Hematopoietic multipotent progenitor cell treated with erythropoietin and hydrocortisone succinate and interleukin-3 and kit ligand, for 15 days (in vitro differentiated cells): ENCODE measurements at places on chromosomes 13 and 19.
A peak's percentile ranks its signal among the peaks of the same experiment; 100 is the strongest.

DNA sequence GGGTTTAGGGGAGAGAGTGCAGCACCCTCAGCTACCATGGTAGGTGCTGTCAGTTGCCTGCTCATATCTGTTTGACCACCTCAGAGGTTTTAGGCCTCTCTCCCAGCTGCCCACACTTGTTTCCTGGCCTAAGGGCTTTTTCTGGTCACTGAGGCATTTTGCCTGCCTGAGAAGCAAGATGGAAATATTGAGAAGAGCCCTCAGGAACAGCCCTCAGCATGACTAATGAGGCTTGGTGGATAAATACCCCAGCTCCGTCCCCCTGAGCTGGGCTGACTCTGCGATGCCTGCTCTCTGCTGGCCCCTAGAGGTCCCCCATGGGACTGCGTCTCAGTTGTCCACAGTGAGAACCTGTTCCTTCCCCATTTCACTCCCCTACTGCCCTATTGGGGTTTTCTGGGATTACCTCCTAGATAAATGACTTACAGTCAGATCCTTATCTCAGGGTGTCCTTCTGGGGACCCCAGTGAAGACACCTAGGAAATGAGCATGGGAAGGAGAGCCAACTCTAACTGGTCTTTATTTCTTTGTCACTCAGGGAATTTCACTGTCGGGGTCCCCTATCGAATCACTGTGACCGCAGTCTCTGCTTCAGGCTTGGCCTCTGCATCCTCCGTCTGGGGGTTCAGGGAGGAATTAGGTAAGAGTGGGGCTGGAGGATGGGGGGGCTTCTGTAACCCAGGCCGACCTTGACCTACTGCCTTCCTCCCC, 13.3 kb downstream of the PALM3 start:
- DNase-seq = peak; percentile 69

- DNase-seq = no peak
These were observed 457.6 kb upstream of the GPC6 start for GRCh38 chr13:92769046-92769445.

GRCh38 chr19:55179606-55180484, at the start of gene SYT5:
Gene SYT5 (minus strand): TSS chr19:55180289. CDS start chr19:55179041, 1,248 bp downstream.
- peak; percentile 37 for DNase-seq

DNA sequence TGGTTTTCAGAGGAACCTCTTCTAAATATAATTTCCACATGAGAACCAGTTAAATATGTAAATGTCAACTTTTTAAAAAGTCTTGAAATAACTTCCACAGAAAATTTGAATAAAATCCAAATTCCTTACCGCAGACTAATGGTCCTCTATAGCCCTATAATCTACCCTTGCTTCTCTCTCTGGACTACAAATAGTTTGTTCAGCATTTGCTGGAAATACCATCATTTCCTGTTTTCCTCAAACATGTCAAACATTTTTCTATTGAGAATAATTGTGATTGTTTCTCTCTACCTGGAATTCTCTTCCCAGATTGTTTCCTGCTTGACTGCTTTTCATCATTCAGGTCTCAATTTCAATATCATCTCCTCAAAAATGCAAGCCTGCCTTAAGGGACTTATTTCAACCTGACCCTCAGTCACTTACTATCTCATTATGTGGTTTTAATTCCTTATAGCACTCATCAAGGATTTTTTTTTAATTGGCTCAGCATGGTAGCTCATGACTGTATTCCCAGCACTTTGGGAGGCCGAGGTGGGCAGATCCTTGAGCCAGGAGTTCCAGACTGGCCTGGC, 898.9 kb upstream of the MIR17HG start:
- DNase-seq = no peak

DNA sequence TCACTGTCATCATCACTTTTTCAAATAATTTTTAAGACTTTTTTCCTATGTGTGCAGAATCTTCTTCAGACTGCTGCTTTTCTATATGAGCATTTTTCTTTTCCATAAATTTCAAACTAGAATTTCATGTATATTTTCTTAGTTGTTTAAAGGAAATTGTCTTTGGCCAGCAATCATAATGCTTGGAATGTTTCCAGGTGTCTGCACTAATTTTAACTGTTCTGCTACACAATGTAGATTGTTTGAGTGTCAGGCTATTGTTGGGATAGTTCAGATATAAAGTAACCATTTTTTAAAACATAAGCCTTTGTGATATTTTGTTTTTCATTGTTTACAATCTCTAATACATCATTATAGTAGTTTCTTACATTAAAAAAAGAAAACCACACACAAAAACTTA, 1418.5 kb downstream of the EFNB2 start:
- no peak for DNase-seq

GRCh38 chr13:110136660-110137585, 170.0 kb downstream of the COL4A1 start:
- DNase-seq = no peak

DNA sequence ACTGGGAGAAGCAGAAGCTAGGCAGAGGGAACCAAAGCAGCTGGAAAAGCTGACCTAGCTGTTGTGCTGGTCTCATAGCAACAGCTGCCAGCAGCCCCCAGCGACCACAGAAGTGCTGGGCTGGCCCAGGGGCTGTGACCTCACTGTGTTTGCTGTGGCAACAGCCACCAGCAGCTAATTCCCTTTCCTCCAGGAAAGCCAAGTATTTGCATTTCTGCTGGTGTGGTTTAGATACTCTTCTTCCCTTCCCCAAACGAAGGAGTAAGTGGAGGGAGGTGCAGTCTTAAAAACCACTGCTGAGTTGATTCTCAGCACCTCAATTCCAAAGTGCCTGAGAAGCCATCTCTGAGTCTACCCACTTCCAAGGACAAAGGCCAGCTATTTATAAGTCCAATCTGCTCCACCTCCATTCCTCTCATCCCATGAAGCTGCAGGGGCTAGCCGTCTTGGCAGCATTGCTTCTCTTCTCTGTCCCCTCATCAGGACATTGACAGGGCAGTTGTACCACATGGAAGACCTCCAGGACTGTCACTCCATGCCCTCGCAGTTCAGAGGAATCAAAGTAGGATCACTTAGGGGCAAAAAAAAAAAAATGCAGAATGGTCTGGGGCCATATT, 11.5 kb upstream of the CCDC97 start:
- DNase-seq = no peak

DNA sequence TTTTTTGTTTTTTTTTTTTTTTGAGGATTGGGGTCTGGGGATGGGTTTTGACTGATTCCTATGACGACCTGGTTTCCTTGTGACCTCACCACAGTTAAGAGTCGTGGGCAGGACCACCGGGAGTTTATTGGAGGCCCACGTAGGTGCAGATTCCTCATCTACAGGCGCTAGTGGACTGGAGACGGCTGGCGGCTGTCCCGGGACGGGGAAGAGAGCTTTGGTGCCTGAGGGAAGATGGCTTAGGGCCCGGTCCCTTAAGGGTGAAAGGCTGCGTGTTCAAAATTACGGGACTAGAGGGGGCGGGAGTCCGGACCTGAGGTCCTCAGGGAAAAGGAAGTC, 682 bp upstream of the TEAD2 start:
- no peak for DNase-seq

DNA sequence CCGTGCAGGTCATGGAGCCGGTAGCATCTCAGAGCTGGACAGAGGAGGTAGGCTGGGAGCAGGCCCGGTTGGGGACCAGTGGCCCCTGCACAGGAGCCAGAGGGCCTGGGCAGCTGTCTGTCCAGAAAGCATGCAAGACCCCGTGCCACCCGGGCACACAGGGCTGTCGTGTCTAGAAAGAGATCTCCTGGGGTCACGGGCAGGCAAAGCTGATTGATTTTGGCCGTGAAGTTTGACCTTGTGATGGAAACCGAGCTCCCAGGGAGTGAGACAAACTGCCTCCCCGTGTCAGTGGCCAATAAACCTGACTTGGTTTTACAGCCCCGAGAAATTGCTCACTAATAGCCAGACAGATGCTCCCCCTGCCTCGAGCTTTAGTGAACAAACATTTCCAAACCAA, 98.8 kb downstream of the KDM4B start:
- DNase-seq = no peak

GRCh38 chr13:50707628-50708027, 135.9 kb downstream of the DLEU7 start:
- DNase-seq = no peak

- DNase-seq = no peak
These were observed 4.6 kb downstream of the STK11 start for GRCh38 chr19:1210227-1210538.

- DNase-seq = no peak
These were observed 307.6 kb upstream of the NBEA start for GRCh38 chr13:34634448-34634847.

- no peak for DNase-seq
These were observed 158.7 kb upstream of the RNF113B start for GRCh38 chr13:98335721-98336120.

- DNase-seq = no peak
These were observed 181.4 kb downstream of the KLF5 start for GRCh38 chr13:73240193-73240592.

DNA sequence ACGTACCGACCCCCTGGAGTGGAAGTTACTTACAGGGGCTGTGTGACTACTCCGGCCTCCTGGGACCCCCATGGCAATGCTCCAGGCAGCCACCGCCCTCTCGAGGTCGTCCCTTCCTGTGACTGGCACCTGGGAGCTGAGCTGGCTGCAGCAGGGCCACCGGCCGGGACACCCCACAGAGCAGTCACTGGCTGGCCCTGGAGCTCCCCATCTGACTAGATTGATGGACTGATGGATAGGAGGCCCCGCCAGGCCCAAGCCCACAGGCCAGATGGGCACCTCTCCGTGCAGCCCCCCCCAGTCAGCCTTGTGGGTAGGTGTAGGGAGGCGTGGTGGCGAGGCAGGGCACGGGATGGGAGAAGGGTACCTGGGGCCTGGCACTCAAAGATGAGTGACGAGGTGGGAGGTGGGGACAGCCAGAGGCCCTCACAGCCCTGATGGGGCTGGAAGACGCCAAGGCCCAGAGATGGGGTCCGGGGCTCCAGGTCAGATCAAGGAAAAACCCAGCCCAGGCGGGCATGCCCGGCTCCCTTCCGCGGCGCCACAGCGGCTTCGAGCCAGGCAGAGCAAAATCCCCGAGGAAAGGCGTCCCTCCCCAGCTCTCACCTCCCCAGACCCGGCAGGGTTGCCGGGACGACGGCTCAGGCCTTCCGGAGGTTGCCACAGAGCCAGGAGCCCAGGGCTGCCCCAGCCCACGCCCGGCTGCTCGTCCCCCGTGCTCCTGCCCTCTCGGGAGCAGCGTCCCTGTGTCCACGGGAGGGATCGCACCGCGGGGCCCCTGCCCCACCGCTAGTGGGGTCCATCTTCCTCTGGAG, 8.4 kb downstream of the SLC39A3 start:
- no peak for DNase-seq

DNA sequence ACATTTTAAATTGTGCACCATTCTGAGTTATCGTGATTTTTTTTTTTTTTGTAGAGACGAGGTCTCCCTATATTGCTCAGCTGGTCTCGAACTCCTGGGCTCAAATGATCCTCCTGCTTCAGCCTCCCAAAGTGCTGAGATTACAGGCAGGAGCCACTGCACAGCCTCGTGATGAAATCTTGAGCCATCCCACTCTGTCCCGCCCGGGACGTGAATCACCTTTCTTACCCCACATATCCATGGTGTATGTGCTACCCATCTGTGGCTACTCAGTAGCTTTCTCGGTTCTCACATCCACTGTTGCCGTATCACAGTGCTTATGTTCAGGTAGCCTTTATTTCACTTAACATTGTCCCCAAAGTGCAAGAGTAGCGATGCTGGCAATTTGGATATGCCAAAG, 26.5 kb downstream of the PAK4 start:
- DNase-seq = no peak

DNA sequence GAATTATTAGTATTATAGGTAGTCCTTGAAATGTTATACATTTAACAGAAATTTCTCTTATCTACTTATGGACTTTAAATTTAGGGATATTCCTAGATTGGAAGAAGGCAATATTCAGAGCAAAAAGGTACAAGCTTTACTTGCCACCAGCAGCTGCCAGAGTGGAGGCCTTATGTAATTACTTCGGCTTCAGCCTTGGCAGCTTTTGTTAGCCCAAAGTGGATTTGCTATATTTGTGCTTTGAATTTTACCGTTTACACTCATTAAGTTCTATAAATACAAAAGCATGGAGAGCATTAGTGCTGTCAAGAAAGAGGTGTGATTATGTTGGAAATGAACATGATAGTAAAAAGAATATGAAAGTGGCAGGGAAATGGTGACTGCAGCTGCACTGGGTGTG, 319.9 kb downstream of the ATP8A2 start:
- no peak for DNase-seq

DNA sequence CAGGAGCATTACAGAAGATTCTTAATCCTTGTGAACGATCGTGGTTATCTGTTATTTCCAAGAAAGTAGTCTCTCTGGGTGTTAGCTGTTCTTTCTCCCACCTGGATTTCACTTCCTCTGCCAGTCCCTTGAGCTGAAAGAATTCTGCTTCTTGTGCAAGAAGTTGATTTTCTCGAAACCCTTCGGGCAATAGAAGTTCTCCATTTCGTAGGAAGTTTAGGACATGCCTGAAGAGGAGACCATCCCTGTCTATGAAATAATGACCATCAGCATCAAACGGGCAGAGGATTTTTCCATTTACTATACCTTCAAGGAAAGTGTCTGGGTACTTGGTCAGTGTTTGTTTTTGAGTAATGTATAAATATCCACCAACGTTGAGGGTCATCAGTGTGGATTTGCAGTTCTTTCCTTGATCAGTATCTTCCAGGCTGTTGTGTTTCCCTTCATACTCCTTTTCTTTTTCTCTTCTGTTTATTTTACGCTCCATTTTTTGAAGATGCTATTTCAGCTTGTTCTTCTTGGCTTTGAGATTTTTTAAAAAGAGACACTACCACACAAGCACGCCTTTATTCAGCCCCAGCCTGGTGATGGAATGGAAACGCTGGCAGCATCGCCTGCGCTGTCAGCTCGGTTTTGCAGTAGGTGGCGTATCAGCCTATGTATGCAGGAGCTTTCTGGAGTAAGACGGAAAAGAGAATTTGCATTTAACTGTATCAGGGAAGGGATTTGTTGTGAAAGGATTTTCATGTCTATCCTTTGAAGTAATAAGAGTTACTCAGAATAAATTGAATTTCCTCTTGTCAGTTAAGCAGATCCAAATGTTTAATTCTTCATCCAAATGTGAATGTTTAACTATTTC, 6.5 kb downstream of the KCTD4 start:
- no peak for DNase-seq

DNA sequence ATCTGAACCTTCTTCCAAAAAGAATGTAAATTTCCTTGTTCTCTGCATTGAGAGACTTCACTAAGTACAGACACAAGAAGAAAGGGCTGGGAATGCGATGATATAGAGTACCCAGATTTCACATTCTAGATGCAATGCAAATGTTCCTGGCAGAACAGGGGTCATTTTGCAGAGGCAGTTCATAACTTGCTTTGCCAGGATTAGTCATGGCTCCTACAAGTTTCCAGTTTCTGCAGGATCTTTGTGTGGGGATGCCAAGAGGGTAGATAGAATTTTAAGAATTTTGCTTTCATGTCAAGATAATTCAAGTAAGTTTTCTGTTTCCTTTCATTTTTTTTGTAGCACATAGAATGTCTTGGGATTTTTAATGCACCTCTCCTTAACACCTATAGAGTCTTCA, 181.2 kb downstream of the FGF9 start:
- no peak for DNase-seq

- DNase-seq = no peak
These were observed 46.0 kb downstream of the RGCC start for GRCh38 chr13:41503356-41503755.

- DNase-seq = no peak
These were observed 23.0 kb downstream of the GJA3 start for GRCh38 chr13:20137875-20138274.
